SJSA1 (cell line): ENCODE measurements at places on chromosomes 3 and 15. TPM values are rescaled to one million over a fixed set of nuclear protein-coding genes. Genes with fewer than 3 reads are reported as not detected.
A peak's percentile ranks its signal among the peaks of the same experiment; 100 is the strongest.

WWTR1 gene
- total RNA-seq, result 31.5 and 43.0 TPM in 2 replicates

STRA6 gene
- total RNA-seq, result 0.18 TPM in 1 of 2 replicates, not detected in the other

CFAP91 gene
- total RNA-seq, result 0.18 and 0.34 TPM in 2 replicates

- DNase-seq, result no peak
- no peak overlapping the region for H3K27ac ChIP-seq
- no peaks in the 10 kb centered on the region for H3K27me3 ChIP-seq
- no peaks in the 10 kb centered on the region for H3K36me3 ChIP-seq
- peaks cover 24% of the 10 kb centered on the region for H3K4me1 ChIP-seq
Observed at GRCh38 chr15:77021088-77021481, 26.2 kb downstream of the PSTPIP1 start.

GRCh38 chr15:74614744-74615507, 710 bp upstream of the CLK3 start:
- H3K27ac ChIP-seq, result peak overlapping the region; percentile 92
- peak overlapping the region; percentile 94 for H3K4me3 ChIP-seq
- peaks cover 31% of the 10 kb centered on the region for H3K4me1 ChIP-seq
- H3K36me3 ChIP-seq, result peaks cover 36% of the 10 kb centered on the region

- no peaks in the 10 kb centered on the region for H3K36me3 ChIP-seq
- no peak overlapping the region for H3K4me3 ChIP-seq
- peak; percentile 38 for DNase-seq
- peaks cover 42% of the 10 kb centered on the region for H3K4me1 ChIP-seq
- H3K27ac ChIP-seq, result peak overlapping the region; percentile 51
- H3K27me3 ChIP-seq, result no peaks in the 10 kb centered on the region
Observed at GRCh38 chr3:60584250-60584649, 667.0 kb downstream of the FHIT start.

NDN gene
- total RNA-seq, result 41.2 and 41.5 TPM in 2 replicates

SV2B gene
- not detected in 2 replicates for total RNA-seq

BDH1 gene
- total RNA-seq, result 7.9 and 20.0 TPM in 2 replicates

- H3K4me3 ChIP-seq, result no peak overlapping the region
- H3K27ac ChIP-seq, result no peak overlapping the region
- DNase-seq, result no peak
- no peaks in the 10 kb centered on the region for H3K36me3 ChIP-seq
- no peaks in the 10 kb centered on the region for H3K27me3 ChIP-seq
- H3K4me1 ChIP-seq, result no peaks in the 10 kb centered on the region
Observed at GRCh38 chr3:186965141-186965879, 35.0 kb downstream of the ST6GAL1 start.
